EH (cell line): ENCODE measurements at places on chromosomes 3 and 15.

- DNase-seq: no peak
These were observed 154.3 kb downstream of the TMEM108 start for GRCh38 chr3:133192363-133192945.

DNA sequence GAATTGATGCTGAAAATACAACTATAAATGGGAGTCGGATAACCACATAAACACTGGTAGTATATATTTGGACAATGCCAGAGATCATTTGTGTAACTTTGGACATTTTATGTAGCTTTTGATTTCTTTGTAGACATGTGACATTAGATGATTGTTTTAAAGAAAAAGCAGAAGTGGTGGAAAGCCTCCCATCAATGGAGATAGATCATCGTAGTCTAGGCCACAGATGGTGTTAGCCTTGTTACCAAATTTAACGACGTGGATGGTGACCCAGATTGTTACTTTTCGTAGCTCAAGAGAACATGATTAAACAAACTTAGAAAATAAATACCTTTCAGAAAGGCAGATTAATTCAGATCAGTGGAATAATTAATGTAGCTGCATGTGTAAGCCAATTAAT lies 8.8 kb downstream of the CACNA1D start:
- no peak for DNase-seq

GRCh38 chr3:168197162-168197561 lies 101.4 kb upstream of the GOLIM4 start:
- DNase-seq: no peak

GRCh38 chr3:13377021-13377420 lies 43.1 kb downstream of the NUP210 start:
- DNase-seq: no peak

- DNase-seq: no peak
These were observed 164.5 kb upstream of the TPM1 start for GRCh38 chr15:62878070-62878469.

DNA sequence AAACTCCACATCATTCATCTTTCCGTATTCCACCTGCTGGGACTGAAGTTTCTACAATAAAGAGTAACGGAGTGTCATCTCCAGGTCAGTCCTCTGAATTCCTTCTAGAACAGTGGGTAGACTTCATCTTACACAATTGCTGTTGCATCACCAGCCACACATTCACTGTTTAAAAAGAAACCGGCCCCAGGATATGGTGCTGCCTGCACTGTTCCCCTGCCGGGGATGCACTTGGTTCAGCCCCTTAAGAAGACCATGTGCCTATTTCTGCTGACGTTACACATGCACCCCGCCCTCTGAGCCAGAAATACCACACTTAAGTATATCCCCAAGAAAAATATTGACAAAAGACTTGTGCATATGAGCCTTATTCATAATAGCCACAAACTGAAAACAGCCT lies 233.4 kb downstream of the FEZF2 start:
- DNase-seq: peak; percentile 23

GRCh38 chr3:38059148-38059547 lies 20.1 kb downstream of the DLEC1 start:
- no peak for DNase-seq

DNA sequence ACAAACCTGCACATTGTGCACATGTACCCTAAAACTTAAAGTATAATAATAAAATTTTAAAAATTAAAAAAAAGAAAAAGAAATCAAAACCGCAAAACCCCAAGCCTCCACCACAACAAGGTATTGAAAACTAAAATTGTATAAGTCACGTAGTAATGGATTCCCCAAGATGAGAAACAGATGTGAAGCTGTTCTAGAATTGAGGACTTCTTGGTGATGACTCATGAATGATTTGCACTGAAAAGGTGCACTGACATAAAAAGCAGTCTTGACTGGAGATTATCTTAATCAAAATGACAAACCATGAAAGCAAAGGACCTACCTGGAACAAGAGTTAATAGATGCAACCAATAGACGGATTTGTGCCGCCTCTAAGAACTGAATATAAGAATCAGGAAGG lies 225.8 kb downstream of the MYRIP start:
- DNase-seq: peak; percentile 83

DNA sequence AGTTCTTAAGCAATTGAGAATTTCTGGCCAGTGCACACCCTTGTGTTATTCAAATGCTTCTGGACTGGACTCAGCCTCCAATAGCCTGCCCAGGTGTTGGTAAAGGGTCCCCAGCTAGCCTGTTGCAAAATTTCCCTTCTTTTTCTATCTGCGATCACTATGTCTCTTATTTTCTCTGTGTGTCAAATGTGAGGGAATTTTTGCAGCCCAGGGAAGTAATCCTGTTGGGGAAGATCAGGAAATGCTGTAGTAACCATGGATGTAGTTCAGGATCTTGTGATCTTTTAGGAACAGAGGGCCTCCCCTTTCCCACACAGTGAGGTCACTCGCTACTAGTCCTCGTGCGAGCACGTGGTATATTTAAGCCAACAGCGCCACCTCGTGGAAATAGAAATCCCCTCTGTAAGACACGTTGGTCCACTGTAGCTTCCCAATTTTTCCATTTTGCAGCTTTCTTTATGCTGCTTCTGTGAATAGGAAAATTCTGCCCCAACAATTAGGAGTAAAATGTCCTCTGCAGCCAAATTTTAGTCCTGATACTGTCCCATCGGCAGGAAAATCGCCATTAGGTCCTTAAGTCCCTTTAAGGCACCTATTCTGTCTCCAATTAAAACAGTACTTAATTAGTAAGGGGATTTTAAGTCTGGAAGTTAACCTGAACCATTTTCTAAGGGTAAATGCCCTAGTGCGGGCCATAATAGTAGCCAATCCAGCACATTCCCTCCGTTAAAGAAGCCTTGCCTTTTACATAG lies 4.0 kb upstream of the SMCO1 start:
- DNase-seq: peak; percentile 78

DNA sequence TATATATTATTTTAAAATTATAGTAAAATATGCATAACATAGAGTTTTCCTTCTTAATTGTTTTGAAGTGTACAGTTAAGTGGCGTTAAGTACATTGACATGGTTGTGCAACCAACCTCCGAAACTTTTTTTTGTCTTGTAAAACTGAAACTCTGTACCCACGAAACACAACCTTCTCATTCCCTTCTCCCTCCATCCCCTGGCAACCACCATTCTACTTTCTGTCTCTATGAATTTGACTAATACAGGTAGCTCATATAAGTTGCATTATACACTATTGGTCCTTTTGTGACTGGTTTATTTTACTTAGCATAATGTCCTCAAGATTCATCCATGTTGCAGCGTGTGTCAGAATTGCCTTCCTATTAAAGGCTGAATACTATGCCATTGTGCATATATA lies 179.4 kb downstream of the SATB1 start:
- DNase-seq: no peak

DNA sequence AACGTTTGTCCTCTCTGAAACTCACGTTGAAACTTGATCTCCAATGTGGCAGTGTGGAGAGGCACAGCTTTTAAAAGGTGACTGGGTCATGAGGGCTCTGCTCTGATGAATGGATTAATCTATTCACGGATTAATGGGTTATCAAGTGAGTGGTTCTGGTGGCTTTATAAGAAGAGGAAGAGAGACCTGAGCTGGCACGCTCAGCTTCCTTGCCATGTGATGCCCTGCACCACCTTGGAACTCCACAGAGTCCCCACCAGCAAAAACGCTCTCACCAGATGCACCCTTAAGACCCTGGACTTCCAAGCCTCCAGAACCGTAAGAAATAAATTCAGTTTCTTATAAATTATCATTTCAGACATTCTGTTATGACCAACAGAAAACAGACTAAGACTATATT lies 2.6 kb downstream of the PPP1R2 start:
- DNase-seq: no peak

GRCh38 chr3:139117883-139118760 lies 73.4 kb upstream of the PRR23C start:
- DNase-seq: no peak

DNA sequence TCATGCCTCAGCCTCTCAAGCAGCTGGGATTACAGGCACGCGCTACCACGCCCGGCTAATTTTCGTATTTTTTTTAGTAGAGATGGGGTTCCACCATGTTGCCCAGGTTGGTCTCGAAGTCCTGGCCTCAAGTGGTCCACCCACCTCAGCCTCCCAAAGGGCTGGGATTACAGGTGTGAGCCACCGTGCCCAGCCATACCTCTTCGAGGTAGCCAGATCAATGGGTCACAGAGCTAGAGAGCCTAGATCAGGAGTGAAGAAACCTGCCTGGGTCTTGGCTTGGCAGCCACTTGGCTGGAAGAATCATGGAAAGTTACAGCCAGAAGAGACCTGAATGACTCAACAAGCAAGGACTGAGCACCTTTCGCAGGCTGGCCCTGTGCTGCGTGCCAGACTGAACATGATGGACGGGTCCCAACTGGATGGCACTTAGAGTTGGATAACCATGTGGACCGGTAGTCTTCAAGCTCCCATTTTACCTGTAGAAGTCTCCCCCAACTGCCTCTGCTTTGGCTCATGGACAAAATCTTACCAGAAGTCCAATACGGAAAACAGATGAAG lies 29.7 kb downstream of the GNB5 start:
- no peak for DNase-seq

DNA sequence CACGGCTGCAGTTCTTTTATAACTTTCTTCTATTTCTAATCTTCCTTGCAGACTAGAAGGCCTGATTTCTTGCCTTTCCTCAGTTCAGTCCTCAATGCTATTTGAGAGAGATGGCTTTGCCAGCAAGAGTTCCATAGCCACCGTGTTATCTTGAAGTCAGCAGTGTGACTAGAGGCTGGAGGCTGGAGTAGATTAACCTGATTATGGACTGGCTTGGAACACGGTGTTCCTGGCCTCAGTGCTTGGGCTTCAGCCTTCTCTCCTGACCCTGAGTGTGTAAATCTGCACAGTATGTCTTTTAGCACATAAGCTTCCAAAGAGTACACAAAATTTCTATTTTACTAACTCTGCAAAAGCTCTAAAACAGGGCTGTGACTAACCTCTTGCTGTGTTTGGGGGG lies 61.4 kb downstream of the CCDC54 start:
- DNase-seq: no peak

- no peak for DNase-seq
These were observed 61.4 kb downstream of the BFSP2 start for GRCh38 chr3:133461291-133461690.

DNA sequence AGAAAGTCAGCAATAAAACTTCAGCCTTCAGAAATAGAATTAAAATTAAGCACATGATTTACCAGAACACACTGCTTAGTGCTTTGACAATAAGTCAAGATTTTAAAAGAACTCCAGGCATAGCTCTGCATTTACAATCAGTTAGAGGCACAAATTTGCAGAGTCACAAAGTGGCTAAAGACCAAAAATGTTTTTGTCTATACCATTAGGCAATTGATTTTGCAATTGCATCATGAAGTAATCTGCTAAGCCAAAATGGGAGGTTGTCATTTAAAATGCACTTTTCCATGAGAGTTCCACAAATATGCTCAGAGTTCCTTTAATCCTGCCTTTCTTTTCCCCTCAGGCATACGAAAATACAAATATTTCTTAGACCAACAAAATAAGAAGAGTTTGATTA lies 10.1 kb upstream of the DCP1A start:
- DNase-seq: peak; percentile 15

DNA sequence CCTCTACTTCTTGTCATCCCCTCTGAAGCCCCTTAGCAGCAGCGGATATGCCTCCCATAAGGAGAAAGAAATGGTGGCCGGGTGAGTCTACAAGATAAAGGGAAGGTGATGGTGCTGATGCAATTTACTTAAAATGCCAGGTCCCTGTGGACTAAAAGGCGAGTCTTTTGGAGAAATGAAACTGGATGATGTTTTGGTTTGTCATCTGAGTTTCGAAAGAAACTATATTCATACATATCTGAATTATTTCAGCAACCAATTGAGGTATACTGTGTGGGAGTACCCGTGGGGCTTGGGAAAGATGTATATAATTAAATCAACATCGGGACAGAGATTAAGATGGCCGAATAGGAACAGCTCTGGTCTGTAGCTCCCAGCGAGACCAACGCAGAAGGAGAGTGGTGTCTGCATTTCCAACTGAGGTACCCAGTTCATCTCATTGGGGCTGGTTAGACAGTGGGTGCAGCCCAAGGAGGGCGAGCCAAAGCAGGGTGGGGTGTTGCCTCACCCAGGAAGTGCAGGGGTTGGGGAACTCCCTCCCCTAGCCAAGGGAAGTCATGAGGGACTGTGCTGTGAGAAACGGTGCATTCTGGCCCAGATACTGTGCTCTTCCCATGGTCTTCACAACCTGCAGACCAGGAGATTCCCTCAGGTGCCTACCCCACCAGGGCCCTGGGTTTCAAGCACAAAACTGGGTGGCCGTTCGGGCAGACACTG lies 210.6 kb upstream of the CHRM5 start:
- no peak for DNase-seq

DNA sequence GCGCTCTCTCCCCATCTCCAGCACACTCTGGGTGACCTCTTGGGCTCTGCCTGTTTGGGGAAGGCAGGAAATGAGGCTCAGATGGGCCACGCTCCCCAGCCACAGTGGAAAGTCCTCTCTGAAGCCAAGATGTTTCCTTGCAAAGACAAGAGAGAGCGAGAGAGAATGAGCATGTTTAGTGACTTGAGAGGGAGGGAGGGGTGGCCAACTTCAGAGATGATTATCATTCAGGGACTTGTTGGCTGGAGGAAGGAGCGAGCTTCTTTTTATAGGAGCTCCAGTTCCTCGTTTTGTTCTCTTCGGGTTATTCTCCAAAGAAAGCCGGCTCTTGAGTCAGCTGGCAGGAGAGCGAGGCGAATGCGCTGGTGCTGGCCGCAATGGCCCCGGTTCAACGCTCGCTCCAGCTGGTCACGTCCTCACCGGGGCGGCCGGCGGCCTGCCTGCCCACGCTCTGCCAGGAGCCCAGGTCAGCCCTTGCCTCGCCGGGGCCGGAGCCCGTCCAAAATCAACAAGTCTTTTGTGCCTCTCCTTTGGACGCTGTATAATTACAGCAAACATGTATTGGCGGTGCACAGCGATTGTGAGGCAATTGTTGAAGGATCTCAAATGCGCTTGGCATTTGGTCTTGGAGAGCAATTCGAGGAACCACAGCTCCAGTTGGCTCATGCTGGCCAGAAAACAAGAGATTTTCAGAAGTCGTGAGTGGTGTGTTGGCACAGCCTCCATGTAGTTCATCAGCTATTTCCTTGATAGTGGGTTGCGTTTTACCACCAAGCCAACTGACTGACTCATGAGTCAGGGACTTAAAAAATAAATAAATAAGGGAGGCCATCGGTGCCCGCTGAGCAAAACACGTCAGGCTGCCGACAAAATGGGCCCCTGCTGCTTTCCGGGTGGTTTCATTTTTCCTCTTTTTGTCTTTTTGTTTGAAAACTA lies 288.6 kb downstream of the UACA start:
- peak; percentile 87 for DNase-seq

DNA sequence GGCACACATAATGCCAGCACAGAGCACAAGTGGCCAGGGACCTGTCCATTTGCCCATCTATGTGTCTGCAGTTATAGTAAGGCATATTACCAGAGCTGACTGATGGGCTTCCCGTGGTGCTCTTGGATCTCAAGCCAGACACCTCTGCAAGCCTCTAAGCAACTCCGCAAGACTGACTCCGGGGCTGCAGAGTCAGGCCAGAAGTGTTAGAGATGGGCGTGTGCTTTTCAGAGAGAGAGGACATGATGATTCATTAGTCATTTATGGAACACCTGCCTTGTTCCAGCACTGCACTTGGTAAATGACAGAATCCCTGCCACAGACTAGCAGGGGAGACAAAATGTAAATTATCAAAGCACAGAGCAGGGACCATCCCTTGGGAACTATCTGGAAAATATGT lies 559.0 kb downstream of the PDCD6IP start:
- DNase-seq: no peak

- no peak for DNase-seq
These were observed 214.4 kb downstream of the OSBPL10 start for GRCh38 chr3:31766669-31767068.
